ENCODE measurements at places on chromosomes 11 and 22.

DNA sequence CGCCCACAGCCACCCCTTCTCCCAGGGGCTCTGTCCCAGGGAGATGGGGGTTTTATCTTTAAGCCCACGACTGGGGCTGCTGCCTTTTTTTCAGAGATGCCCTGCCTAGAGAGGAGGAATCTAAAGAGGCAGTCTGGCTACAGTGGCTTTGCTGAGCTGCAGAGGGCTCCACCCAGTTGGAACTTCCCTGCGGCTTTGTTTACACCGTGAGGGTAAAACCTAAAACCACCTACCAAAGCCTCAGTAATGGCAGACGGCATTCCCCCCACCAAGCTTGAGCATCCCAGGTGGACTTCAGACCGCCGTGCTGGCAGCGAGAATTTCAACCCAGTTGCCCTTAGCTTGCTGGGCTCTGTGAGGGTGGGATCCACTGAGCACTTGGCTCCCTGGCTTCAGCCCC is 535.8 kb downstream of the NELL1 start:
- DNase-seq = no peak

- peak; percentile 86 for DNase-seq
Measured at GRCh38 chr11:76629116-76629852, 41.3 kb downstream of the LRRC32 start.

DNA sequence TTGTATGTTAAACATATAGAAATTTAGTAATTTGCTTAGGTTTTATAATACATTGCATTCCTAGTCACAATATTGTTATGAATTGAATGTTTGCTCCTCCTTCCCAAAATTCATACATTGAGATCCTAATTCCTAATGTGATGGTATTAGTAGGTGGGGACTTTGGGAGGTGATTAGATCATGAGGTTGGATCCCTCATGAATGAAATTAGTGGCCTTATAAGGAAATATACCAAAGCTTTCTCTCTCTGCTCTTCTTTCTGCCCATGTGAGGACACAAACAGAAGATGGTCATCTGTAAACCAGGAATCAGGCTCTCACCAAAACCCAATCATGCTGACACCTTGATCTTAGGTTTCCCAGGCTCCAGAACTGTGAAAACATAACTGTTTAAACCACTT is 41.3 kb upstream of the POU2AF2 start:
- DNase-seq = no peak

- DNase-seq = no peak
Measured at GRCh38 chr11:127412722-127413380, 412.3 kb upstream of the KIRREL3 start.

GRCh38 chr11:12393691-12394090 is 16.3 kb downstream of the PARVA start:
- no peak for DNase-seq

DNA sequence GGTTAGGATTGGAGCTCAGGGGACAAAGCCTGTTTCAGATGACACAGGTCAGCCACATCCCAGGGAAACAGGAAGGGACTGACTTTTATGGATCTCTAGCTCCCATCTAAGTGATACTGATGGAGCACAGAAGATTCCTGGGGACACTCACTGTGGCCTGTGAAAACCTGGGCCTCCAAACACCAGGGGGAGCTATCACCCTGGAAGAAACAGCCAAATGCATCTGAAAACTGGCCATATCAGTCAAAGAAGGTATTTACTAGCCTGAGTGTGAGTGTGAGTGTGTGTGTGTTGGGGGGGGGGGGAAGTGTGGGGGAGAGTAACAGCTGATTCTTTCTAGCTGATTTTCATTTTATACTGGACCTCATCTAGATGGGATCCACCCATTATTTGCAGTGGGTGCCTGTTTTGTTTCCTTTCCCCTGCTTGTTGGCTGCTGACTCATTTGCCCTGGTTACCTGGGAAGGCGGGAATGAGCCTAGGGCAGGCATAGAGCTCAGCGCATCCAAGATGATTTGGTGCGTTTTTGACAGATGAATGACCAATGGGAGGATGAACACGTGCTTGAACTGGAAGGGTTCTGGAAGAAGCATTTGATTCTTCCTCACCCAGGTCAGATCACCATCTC is 284.0 kb downstream of the KIRREL3 start:
- no peak for DNase-seq

DNA sequence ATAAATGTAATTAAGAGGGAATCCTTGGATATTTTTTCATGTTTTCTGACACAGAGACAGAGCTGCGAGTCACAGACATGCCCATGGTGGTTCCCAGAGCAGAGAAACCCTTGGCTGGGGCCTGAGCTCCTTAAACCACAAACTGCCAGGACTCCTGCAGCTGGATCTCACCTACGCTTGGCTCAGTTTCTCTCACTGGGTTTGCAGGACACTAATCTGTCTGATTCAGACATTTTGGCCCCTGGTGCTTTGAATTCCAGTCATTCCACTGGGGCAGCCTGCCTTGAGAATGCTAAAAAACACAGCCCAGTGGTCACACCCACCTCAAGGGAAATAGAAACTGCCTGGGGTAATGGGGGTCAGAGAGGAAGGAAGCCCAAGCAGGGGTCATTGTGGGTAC is 122.6 kb downstream of the CCDC81 start:
- DNase-seq = no peak

DNA sequence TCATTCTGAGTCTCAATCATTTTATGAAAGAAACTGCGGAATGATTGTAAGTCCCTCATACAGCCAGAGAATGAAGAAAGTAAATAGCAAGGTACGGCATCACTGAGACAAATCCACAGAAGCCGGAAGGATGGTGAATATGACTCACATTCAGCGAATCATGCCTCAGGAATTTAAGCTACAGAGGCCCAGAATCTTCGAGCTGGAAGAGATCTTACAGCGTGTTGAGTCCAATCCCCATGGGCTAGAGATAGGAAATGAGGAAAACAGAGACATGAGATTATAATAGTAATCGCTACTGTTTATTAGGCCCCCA is 173.2 kb downstream of the KIF18A start:
- DNase-seq = no peak

- no peak for DNase-seq
Measured at GRCh38 chr22:45997777-45998637, 21.0 kb upstream of the WNT7B start.

GRCh38 chr22:38467438-38467903 is 425 bp upstream of the KDELR3 start:
- DNase-seq = no peak

GRCh38 chr11:119796363-119797060 is 67.5 kb upstream of the NECTIN1 start:
- no peak for DNase-seq

DNA sequence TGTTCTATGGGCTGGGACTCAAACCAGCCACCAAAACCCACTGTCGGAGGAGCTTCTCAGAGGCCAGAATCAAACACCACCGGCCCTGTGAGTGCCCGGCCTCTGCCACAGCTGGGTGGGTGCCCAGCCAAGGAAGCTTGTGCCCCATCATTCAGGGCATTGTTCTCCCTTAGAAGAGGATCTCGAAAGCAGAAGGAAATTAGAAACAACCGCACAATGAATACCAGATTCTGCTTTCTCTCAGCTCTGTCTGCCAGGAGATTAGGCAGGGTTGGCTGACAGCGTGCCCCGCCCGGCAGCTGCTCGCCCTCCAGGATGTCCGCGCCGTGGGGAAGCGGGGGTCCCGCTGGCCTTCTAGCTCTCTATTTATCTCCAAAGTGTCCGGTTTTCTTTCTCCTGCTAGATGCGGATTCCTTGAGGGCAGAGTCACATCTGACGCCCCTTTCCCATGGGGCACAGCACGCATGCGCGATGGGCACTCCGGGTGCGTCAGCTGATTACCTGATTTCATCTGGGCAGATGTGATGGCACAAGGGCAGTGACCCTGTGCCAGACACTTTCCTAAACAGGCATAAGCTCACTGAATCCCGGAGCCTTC is 25.5 kb downstream of the SCGB1A1 start:
- peak; percentile 66 for DNase-seq

DNA sequence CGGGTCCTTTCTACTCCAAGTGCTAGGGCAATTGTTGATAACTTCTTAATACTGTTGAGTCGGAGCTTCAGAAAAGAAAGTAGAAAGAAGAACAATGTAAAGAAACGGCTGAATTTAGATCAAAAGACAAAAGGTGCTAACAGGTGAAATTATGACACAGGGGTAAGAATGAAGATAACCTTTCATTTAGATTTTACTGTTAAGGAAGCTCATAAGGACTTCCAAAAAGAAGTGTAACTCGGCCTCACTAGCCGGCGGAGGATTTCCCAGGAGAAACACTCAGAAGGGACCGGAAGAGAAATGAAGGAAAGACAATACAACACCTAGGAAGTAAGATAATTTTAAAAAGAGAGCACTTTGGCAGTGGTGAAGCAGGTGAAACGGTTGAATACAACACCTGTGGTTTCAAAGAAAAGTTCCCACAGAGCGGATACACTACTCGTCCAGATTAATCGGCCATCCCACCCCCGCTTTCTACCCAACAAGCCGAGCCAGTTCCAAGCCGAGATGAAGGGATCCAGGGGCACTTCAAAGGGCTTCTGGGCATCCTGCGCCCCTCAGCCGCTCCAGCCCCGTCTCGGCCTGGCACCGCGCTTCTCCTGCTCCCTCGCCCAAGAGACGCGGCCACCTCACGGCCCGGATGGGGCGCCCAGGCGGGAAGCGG is 737 bp downstream of the PPP2R1B start:
- DNase-seq = peak; percentile 12

DNA sequence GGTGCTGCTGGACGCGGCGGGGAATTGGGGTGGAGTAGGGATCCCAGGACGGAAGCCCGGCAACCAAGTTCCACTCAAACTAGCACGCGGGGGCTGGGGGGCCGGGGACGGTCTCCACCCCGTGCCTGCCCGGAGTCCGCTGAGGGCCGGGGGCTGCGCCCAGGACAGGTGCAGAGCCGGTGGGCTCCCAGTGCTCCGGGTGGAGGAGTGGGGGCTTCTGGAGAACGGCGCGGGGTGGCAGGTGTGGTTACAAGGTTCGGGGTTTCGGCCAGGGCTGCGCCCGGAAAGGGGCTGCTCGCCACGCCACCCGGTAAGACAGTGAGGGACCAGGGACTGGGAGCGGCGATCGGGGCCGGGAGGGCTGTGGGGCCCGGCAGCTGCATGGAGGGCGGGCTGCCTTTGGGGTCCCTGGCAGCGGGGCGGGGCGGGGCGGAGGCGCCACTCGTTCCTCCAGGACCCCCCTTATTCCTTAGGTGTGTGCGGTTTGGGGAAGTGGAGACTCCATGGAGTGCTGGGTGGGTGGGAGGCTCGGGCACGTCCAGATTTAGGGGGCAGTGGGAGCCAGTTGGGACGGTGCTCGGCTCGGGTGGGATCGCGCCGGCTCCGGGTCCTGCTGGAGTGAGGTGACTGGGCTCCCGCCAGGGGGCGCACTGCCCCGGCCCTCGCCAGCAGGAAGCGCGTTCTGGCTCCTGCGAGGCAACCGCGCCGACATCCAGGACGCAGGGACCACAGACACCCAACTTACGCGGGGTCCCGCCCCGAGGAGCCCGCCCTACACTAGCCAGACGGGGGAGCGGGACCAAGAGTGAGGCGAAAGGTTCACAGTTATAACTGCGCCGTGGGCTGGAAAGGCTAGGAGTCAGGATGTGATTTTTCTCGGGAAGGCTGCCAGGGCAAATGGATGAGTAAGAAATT is 868 bp downstream of the TSPAN18 start:
- peak; percentile 80 for DNase-seq

DNA sequence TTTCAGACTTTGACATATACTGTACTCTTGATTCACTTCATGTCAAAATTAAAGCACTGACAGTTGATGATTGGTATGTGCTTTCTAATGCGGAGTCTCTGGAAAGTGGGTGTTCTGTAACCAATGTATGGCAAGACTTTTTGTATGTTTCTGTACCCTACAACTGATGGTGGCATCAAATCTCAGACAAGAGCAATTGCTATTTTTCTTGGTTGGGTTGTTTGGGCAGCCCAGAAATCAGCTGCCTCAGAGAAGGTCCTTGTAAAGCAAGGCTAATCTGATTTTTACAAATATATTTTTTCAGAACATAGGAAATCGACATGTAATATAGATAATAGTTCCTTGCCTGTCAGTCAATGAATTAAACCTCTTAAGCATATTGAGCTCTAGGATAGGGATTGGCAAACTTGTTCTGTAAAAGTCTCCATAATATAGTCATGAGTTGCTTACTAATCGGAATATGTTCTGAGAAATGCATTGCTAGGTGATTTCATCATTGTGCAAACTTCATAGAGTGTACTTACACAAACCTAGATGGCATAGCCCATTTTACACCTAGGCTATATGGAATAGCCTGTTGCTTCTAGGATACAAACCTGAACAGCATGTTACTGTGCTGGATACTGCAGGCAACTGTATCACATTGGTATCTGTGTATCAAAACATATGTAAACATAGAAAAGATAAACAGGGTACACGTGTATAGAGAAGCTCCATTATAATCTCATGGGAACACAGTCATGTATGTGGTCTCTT is 10.2 kb upstream of the OOSP4A start:
- DNase-seq = no peak

- DNase-seq = no peak
Measured at GRCh38 chr11:69270941-69271340, 23.0 kb upstream of the MYEOV start.

- DNase-seq = no peak
Measured at GRCh38 chr11:46917109-46917761, 1.1 kb downstream of the LRP4 start.

GRCh38 chr11:74485868-74486267 is 7.7 kb downstream of the LIPT2 start:
- DNase-seq = no peak

DNA sequence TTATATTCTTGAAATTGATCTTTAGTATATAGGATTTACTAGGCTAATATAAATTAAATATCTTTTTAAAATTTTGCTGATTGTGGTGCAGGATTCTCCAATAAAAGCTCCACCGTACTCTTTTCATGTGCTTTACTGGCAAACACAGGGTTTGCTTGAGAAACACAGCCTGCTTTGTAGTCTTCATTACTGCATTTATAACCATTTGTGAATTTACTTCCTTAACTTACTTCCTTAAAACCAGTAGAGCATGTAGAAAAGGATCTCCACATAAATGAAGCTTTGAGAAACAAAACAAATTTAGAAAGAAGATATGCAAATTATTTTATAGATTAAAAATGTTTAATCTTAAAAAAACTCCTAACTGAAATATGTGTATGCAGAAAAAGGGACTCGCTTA is 28.8 kb downstream of the SWAP70 start:
- no peak for DNase-seq

DNA sequence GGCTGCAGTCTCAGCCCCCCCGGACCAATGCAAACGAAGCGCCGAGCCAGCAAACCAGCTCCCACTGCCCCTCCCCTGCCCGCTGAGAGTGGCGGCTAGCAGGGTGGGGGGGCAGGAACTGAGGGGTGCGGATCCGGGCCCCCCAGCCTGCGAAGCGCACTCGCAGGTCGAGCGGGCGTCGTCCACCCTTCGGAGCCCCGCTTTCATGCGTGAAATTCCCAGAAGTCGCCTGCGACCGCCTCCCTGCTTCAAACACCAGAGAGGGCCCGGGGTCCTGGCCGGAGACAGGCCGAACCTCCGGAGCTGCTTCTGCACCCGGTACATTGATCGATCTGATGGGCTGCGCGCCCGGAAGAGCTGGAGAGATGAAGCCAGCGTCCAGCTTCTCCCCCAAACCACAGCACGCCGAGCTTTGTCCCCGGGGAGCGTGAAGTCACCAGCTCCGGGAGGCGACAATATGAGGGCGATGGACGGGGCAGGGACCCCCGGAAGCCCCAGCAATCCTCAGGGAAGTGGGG is 646 bp upstream of the PATZ1 start:
- peak; percentile 46 for DNase-seq

- no peak for DNase-seq
Measured at GRCh38 chr22:44242946-44243724, 62.4 kb downstream of the PARVG start.

Measured in CD4-positive, alpha-beta T cell treated with Interleukin-1 beta for 1 hour (primary cell).